Activated CD8-positive, alpha-beta memory T cell treated with anti-CD3 and anti-CD28 coated beads, Interleukin-2, amount 10 ng/mL, durations not matched to agents 7 days and 5 days (primary cell): ENCODE measurements at places on chromosomes 13 and 19. TPM values are rescaled to one million over a fixed set of nuclear protein-coding genes. Genes with fewer than 3 reads are reported as not detected.

TGDS gene
- 19.5 TPM for total RNA-seq

- H3K4me3 ChIP-seq, result peak overlapping the region; percentile 43
- H3K27me3 ChIP-seq, result peaks cover 28% of the 10 kb centered on the region
- no peaks in the 10 kb centered on the region for H3K36me3 ChIP-seq
- H3K27ac ChIP-seq, result no peak overlapping the region
- H3K4me1 ChIP-seq, result peaks cover 4% of the 10 kb centered on the region
- DNase-seq, result no peak
Measured at GRCh38 chr13:101453784-101454201, 1.3 kb downstream of the ITGBL1 start.

GRCh38 chr13:102816708-102817107 lies 17.8 kb downstream of the BIVM start:
- no peak overlapping the region for H3K4me3 ChIP-seq
- peaks cover 39% of the 10 kb centered on the region for H3K36me3 ChIP-seq
- DNase-seq, result no peak
- no peak overlapping the region for H3K27ac ChIP-seq
- no peaks in the 10 kb centered on the region for H3K27me3 ChIP-seq

GNG8 gene
- 25.9 TPM for total RNA-seq

ZNF837 gene
- total RNA-seq, result 0.98 TPM

- peak overlapping the region; percentile 91 for H3K27ac ChIP-seq
- no peaks in the 10 kb centered on the region for H3K27me3 ChIP-seq
- H3K4me1 ChIP-seq, result peaks cover 48% of the 10 kb centered on the region
- H3K4me3 ChIP-seq, result peak overlapping the region; percentile 90
Measured at GRCh38 chr13:110914081-110914330, 863 bp downstream of the ANKRD10 start.

DNA sequence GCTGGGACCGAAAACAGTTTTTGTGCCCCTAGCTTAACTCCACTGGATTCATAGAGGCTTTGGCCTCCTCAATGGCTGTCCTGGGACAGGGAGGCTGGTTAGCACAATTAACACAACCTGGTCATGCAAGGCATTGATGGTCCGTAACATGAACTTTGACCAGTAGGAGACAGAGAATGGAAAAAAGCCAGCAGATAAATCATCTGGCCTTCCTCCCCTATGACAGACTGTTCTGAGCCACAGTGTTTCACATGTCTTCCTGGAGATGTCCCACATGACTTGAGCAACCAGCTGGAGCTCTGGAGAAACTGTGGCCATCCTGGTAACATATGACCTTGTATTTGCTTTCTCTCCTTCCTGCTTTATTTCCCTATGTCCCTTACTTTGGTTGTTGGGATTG lies 244.2 kb downstream of the UQCRFS1 start:
- H3K27me3 ChIP-seq, result no peaks in the 10 kb centered on the region
- no peaks in the 10 kb centered on the region for H3K36me3 ChIP-seq
- H3K4me1 ChIP-seq, result no peaks in the 10 kb centered on the region
- no peak overlapping the region for H3K4me3 ChIP-seq
- H3K27ac ChIP-seq, result no peak overlapping the region
- no peak for DNase-seq

NLRP9 gene
- total RNA-seq, result not detected

- DNase-seq, result no peak
- no peak overlapping the region for H3K4me3 ChIP-seq
- H3K36me3 ChIP-seq, result peaks cover 19% of the 10 kb centered on the region
- no peaks in the 10 kb centered on the region for H3K27me3 ChIP-seq
- H3K27ac ChIP-seq, result no peak overlapping the region
Measured at GRCh38 chr13:24306632-24307031, 2.7 kb upstream of the C1QTNF9 start.
